ENCODE measurements at places on chromosomes 2 and 18.

GRCh38 chr2:81876624-81877023 lies 1572.1 kb upstream of the LRRTM1 start:
- DNase-seq: no peak

DNA sequence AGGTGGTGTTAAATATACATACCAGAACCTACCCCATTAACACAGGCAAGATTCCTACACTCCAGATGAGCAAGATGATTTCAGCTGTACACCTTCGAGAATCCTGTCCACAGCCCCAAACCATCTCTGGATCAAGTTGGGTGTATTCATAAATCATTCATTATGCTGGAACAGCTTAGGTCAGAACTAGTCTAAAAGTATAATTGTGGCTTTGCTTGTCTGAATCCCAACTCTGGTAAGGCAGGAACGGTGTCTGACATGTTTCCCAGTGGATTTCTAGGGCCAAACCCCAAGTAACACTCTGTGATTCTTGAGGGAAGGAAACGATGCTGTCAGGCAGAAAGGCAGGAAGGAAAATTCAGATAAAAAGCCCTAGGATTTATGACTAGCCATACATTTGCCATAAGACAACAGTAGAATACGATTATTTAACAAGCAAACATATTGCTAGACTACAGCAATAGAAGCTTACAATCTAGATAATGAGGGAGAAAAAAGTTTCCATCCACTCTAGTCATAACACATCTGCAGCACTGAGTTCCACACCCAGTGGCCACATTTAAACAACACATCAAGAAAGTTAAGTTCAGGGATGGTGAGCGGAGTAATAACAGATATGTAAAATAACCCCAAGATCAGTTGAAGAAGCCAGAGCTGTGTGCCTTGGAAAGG lies 444.8 kb downstream of the RND3 start:
- DNase-seq: no peak

DNA sequence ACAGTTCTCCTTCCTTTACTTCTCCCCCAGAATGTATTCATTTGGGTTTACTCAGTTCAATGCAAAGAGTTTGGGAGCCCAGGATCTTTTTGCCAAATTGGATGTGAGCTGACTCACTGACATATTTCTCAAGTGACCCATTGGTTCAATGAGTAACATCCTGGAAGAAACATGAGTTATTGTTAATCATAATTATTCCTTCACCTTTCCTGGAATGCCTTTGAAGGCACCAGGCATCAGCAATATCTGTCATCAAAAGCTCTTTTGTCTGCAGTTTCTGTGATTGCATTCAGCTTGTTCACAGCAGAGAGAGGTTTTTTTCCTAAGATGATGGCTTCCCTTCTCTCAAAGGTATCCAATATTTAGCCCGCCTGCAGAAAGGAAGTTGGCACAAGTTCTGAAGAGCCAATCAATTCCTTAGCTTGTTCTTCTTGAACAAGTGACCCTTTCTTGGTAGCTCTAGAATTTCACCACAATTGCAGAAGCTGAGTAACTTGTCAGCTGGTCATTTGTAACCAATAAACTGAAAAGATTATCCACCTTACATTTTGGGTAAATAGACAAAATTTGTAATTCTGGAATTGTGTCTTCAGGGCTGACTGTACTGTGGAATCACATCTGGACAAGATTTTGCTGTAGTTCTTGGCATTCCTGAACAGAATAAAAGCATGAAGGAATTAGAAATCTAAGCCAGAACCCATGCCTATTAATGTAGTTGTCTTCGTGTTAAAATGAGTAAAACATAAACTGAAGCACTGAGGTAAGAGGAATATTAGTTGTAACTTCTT lies 72.2 kb upstream of the TMEM17 start:
- peak; percentile 70 for DNase-seq

DNA sequence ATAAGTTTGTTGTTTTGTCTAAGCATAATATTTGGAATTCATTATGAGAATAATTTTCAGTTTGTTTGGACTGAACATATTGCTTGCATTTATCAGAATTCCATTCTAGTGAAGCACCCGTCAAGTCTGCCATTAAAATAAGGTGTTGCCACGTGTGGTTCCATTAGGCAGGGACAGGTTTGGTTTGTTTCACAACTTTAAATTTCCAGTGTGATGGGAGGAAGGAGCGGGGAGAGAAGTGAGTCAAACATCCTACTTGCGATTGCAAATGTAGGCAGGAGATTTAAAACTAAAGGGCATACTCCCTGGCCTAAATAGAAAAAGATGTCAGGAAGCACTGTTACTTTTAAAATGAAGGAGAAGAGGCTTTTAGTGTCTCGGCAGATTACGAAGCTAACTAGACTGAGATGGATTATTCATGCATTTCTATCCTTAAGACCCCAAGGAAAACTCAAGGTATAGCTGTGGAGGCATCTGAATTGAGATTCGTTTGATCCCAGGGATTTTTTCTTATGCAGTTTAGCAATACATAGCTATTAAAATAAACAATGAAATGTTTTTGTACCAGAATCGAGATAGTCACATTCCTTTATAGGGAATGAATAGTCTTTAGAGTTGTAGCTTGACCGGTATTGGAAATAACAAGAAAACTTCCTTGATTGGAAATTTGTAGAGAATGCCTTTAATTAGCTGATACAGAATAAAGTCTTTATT lies 19.8 kb downstream of the GRHL1 start:
- DNase-seq: no peak

DNA sequence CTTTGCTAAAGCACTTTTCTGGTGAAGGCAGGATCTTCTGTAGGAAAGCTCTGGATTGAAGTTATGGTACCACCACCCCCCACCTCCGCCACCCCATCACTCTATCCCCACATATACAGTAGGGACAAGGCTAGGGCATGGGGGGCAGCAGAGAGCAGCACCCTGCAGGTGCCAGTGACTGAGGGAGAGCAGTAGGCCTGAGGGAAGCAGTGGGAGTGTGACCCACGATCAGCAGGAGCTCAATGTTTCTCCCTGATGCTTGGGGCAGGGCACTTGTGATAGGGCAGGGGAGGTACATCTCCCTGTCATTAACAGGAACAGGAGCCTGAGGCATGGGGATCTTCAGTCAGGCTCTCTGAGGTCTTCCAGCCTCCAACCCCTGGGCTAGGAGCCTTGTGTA lies 121.6 kb downstream of the ZFP36L2 start:
- DNase-seq: no peak

GRCh38 chr2:36770542-36771287 lies 74.2 kb downstream of the VIT start:
- peak; percentile 11 for DNase-seq

DNA sequence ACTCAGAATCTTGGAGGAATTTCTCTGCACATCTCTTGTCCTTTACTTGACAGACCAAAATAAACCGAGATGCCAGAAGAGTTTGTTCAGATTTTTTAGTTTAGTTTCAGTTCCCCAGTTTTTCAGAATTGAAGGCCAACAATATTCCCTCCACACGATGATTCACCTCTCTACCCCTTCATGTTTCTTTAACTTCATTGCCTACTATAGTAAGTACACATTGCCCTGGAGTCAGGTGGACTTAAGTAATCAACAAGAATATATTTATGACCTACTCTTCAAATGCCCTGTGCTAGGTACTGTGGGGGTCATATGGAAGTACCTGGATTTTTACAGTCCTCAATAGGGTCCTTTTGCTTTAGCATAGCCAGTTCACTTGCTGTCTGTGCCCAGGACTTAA lies 79.6 kb upstream of the CTLA4 start:
- DNase-seq: no peak

DNA sequence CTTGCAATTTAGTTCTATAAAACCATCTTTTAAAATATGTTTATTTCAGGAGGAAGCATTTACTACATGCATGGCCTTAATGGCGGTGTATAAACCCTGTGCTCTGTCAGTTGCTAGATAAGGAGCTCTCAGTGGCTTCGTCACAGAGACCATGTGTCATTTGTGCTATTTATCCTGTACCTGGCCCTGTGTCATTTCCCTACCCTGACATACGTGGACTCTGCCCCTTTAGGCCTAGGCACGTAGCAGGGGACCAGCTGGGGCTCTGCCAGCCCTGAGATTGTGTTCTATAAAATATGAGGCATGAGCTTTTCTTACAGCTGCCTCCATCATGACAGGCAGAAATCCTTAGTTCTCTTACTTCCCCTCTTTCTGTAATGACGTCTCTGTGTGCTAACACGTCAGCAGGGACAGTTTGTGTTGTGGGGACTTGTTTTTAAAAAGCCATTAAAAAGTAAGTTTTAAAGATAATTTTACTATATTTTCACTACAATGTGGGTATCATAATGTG lies 88.0 kb downstream of the ITGB1BP1 start:
- peak; percentile 40 for DNase-seq

DNA sequence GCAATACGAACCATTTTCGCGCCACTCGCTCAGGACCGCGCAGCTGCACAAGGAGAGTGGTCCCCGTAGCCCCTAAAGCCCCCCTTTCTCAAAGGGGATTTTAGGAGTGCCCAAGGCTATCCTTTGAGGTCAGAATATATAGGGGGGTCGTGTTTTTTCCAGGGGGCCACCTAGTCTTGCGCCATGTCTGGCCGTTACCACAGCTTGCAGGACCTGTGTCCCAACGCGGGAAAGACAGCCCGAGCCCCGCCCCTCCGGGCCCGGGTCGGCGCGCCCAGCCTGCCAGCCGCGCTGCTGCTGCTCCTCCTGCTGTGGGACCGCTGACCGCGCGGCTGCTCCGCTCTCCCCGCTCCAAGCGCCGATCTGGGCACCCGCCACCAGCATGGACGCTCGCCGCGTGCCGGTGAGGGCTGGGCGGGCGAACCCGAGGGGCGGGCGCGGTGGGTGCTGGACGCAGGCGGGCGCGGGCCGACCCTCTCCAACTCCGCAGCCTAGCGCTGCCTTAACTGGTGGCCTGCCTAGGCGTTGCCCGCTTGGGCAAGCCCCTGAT lies at the start of gene CDCA7:
CDCA7 (plus strand) TSS at position 291 of the 550 bp plus-strand sequence; CDS start at position 383, 92 bp downstream.
- DNase-seq: peak; percentile 87

DNA sequence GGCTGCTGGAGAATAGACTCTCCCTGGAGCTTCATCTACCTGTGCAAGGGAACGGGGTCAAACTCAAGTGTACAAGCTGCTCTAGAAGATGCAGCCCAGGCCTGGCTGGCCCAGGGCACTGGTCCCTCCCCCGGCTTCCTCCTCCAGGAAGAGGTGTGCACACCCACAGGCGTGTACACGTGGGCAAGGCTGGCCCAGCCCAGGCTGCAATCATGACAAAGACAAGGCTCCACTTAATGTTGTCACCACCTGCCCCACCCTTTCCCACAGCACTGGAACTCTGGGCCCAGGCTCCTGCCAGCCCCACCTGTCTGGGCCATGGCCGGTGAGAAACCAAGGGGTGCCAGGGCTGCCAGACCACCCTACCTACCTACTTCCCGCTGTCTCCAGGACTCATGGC lies 29.6 kb upstream of the ALPP start:
- DNase-seq: no peak

GRCh38 chr2:74884118-74884762 lies 50.3 kb downstream of the HK2 start:
- no peak for DNase-seq

DNA sequence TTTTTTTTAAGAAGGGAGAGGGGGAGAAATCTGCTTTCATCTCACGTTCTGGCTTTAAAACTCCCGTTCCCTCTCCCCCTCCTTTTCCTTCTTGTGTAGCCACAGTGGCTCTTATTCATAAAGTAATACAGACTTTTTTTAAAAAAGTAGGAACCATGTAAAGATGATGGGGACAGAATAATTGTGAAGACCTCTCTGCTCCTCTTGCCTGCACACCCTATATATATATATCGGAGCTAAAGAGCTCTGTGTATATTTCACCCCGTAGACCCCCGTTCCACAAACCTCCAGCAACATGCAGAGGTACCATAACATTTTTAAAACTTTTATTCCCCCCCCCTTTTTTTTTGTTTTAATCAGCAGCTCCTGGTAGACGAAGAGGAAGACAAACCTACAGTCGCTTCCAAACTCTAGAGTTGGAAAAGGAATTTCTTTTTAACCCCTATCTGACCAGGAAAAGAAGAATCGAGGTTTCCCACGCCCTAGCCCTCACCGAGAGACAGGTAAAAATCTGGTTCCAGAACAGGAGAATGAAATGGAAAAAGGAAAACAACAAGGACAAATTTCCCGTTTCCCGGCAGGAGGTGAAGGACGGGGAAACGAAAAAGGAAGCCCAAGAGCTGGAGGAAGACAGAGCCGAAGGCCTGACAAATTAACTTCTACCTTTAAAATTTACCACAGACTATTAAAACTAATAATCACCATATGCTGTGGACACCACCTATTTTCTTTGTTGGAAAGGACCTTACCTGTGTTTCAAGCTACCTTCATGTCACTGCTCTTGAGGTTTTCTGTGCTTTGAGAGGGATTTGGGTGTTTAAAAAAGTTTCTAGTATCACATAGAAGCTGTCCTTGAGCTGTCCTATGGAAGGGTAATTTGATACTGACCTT lies 1.7 kb downstream of the HOXD8 start:
- no peak for DNase-seq

DNA sequence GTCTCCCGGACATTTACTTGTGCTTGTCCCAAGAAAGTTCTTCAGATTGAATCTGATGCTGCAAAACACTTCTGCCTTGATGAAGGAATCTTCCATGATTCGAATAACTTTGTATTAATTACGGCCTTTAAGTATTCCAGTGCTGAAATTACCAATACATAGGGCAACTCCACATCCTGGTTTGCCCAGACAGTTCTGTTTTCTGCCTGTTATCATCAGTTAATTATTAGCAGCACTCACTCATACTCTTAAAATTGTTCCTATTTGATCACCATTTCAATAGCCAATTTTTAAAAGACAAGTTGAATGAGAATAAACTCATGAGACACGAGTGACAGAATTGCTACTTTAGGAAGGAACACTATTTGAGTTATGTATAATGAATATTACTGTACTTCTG lies 620.7 kb upstream of the ZEB2 start:
- DNase-seq: no peak

DNA sequence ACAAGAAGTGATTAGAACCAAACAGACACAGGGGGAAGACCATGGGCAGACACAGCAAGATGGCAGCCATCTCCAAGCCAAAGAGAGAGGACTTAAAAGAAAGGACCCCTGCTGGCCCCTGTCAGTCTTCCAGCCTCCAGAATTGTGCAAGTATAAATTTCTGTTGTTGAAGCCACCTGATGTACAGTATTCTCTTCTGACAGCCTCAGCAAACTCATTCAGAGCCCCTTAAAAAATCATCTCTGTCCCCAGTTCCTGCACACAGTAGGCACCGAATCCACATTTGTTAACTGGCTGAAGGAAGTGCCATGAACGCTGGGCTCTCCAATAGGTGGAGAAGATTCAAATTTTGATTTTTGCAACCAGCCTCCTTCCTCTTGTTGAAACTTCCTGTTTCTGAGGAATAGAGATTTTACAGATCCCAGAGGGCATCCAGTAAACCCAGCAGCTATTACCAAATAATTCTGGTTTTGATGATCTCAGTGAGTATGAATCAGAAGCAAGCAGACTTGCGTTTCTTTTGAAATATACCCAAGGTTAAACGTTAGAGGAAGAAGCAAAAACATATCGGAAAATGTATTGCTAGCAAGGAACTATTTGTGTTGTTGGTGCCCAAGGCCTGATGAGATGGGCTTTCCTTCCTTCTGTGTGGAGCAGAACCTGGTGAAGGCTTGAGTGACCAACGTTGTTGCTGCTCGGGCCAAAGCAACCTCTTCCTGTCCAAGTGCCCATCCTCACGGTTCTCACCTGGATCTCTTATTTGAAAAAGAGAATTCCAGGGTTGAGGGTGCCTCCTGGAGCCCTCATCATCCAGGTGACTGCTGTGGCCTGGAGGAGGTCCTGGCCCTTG lies 47.7 kb upstream of the PLB1 start:
- DNase-seq: no peak

- DNase-seq: peak; percentile 56
Observed at GRCh38 chr2:86352727-86353221, 15.3 kb upstream of the REEP1 start.

- no peak for DNase-seq
Observed at GRCh38 chr2:55338268-55338667, 69.2 kb upstream of the MTIF2 start.

- DNase-seq: peak; percentile 59
Observed at GRCh38 chr2:159030674-159031380, 62.4 kb downstream of the TANC1 start.
